Stimulated activated CD8-positive, alpha-beta memory T cell treated with anti-CD3 and anti-CD28 coated beads, Interleukin-15, amount 100 ng/mL, for 24 hours (primary cell): ENCODE measurements at places on chromosomes 3 and 15.

DNA sequence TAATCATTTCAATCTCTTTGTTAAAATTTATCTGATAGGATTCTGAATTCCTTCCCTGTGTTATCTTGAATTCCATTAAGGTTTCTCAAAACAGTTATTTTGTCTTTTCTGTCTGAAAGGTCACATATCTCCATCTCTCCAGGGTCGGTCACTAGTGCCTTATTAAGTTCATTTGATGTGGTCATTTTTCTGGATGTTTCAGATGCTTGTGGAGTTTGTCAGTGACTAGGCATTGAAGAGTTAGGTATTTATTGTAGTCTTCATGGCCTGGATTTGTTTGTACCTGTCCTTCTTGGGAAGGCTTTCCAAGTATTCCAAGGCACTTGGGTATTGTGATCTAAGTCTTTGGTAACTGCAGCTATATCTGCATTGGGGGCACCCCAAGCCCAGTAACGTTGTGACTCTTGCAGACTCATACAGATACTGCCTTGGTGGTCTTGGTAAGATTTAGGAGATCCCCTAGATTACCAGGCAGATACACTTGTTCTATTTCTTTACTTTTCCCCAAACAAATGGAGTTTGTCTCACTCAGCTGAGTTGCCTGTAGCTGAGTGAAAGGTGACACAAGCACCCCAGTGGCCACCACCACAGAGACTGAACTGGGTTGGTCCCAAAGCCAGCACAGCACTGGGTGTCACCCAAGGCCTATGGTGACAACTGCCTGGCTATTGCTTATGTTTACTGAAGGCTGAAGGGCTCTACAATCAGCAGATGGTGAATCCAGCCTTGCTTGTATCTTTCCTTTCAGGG lies 18.9 kb upstream of the SLC27A2 start:
- no peak for DNase-seq

DNA sequence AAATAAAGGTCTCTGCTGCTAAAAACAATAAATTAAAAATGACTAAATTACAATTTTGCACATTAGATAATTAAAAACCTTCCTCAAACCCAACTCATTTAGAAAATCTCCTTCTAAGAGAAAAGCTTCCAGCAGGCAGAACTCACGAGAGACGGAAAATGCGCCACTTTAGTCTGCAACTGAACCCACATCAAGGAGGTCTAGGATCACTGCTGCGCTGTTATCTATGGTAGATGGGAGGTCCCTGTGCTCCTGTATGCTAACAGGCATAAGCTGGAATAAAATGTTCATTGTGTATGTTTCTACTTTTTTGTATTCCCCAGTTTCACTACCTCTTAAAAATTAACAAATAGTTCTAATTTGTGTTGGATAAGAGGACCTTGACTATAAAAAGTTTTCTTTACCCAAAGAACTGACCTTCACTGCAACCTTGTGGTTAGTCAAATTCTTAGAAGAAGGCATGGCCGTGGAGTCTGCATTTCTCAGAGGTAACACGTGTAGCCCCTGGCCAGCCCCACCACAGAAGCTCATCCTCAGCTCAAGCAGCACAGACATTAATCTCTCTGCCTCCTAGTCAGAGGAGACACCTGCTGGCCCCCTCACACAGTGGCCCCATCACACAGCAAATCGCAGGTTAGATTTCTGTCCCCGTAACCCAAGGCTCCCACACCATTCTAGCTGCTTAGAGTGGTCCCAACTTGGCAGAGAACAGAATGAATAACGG lies 22.3 kb downstream of the STIMATE start:
- DNase-seq: no peak

DNA sequence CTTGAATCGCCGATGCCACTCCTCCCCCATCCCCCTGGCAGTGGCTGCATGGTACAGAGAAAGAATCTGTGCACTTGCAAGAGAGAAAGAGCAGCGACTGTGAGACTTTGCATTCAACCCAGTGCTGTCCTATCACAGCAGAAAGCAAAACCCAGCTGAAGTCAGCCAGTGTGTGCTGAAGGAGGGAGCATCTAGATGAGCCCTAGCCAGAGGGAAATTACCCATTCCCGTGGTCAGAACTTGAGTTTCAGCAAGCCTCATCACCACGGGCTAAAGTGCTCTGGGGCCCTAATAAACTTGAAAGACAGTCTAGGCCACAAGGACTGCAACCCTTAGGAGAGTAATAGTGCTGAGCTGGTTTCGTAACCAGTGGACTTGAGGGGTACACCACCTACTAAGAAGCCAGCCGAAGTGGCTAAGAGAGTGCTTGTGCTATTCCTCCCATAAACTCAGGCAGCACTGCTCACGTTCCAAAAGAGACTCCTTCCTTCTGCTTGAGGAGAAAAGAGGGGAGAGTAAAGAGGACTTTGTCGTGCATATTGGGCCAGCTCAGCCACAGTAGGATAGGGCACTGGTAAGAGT lies 15.2 kb upstream of the PIK3R4 start:
- DNase-seq: no peak

- no peak for DNase-seq
These were observed 45.0 kb upstream of the SLC6A11 start for GRCh38 chr3:10770981-10771380.

- DNase-seq: no peak
These were observed 8.7 kb upstream of the ACSBG1 start for GRCh38 chr15:78243058-78243457.

DNA sequence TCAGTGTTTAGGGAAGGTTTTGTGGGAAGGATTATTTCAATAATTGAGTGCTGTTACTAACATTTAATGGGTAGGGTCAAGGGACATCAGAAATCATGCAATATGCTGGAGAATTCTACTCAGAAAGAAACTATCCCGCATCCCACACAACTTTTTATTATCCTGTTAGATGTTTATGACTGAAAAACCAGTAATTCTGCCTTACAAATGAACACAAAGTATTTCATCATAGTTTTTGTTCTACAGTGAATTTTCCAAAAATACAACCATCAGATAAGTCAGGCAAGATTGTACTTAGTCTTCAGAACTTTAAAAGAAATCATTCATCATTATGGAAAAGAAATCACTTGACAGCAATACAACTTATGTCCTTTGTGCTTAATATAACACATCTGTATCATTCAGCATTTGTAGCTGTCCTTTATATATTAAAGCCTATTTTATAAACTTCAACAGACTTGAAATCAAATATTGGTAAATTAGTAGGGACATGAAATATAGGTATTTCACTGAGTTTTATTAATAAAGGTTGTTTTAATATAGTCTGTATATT lies 61.9 kb downstream of the TRPM7 start:
- DNase-seq: no peak

DNA sequence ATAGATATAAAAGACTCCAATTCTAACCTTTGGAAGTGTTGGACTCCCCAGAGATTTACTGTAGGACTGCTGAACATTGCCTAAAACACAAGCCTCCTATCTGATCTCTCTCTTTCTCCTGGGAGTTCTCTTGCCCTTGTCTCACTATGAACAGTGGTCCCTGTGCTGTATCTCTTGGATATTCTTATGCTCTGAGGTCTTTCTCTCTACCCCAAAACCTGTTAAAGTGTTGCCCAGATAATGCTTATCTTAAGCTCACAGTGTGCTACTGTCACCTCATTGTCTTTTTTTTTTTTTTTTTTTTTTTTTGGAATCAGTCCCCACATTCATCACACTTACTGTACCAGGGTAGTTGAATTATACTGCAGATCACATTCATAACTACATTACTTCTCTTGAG lies 131.0 kb upstream of the CBLB start:
- no peak for DNase-seq

DNA sequence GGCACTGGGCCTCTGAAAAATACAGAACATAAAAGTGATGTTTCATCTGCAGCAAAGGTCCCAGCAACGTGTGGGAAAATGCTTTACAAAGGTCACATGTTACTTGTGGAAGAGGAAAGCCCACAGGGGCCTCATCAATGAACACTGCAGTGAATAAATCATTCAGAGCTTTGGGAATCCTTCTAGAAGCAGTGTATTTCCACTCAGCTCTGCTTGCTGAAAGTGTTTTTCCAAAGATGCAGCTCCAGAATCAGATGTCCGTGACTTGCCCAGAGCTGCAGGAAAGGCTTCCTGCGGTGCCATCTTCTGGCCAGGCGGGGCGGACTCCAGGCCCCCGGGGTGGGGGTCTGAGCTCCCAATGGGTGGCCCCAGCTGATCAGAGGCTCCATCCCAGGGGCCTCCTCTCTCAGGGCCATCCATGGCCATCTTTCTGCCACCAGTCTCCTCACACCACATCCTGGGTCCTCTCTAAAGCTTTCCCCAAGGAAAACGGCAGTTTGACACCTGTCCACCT lies 81.5 kb downstream of the C3orf70 start:
- no peak for DNase-seq

DNA sequence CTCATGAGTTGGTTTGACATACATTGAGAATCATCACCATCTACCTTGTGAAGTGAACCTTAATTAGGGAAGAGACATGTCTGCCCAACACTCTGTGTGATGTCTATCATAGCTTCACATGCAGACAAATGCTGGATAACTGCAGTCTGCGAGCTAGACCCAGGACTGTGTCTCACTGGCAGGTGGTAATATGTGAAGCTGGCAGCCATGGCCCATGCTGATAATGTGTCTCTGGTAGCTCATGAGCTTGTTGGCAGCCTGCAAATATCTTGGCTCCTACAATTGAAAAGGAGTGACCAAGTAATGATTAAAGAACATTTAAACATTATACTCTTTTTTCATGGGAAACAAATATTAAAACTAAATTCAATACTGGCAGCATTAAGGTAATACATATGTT lies 234.8 kb downstream of the CHST2 start:
- no peak for DNase-seq

DNA sequence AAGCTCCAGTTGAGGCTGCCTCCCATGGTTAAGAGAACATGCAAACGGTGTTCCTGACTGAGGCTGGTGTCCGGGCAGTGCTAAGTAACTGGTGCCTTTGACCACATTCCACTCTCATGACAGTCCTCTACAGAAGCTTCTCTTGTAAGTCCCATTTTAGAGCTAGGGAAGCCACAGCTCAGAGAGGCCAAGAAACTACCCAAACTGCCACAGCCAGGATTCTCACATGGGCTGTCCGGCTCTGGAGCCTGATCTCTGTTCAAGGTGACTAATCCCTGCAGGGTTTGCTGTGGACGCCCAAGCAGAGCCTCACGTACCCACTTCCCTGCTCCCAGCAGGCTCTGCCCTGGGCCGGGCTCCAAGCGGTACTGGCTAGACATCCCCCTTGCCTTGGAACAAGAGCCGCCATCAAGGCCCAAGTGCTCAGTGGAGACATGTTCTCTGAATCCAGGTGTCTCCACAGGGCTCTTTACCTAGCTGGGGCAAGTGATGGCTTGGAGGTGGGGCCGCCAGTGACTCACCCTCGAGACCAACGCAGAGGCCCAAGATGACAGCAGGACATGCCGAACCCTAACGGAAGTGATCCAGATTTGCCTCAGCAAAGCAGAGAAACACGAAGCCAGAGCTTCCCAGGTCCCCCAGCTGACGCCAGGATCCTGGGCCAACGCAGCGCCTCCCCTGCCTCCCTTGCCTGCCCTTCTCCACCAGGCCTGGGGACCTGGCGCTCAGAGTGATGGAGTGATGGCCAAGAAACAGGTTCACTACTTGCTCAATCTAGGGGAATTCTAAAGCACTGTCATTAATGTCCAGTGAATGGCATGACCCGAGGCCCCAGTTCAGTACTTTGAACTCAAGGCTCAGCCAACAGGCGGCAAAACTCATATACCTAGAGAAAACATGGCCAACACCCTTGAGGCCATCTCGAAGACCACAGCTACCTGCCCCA lies 24.4 kb downstream of the KLHL25 start:
- no peak for DNase-seq

GRCh38 chr3:37093481-37093880 lies 80.9 kb downstream of the LRRFIP2 start:
- no peak for DNase-seq
